ENCODE measurements at places on chromosomes 5 and 9.

DNA sequence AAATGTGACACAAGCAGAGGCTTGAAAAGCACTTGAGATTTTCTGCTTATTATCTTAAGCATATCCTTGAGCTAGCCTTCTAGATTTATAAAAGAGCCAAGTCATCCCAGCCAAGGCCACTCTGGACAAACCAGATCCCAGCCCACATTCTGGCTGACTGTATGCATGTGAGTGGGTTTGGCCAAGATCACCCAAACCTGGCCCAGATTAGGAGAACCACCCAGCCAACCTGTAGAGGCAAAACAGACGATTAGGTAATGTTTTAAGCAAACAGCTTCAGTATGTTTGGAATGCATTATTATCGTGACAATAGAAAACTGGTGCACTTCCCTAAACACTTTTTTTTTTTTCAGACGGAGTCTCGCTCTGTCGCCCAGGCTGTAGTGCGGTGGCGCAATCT, 151.9 kb downstream of the SPATA31D1 start:
- DNase-seq = no peak

- DNase-seq = no peak
These were observed 4.1 kb downstream of the NR6A1 start for GRCh38 chr9:124766815-124767554.

DNA sequence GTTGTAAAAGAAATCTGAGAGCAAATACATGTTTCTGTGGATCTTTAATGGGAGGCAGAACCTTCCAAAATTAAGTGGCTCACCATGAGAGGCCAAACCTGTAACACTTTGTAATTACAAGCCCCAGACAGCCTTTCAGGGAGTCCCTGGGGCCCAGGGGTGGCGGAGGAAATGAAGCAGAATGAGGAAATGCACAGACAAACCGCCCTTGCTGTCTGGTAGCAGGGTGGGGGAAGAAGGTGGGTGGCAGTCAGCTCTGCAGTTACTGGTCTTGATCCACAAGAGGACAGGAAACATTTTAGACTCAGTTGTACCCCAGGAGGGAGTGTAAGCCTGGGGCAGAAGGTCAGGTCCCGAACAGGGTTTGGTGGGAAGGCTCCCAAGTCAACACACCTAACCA, 6.5 kb downstream of the ARL14EPL start:
- no peak for DNase-seq

- no peak for DNase-seq
These were observed 243.2 kb downstream of the FSTL4 start for GRCh38 chr5:133368916-133369783.

- no peak for DNase-seq
These were observed 13.6 kb upstream of the OLFM1 start for GRCh38 chr9:135073741-135074305.

- no peak for DNase-seq
These were observed 167.1 kb upstream of the SNX2 start for GRCh38 chr5:122607818-122608217.

DNA sequence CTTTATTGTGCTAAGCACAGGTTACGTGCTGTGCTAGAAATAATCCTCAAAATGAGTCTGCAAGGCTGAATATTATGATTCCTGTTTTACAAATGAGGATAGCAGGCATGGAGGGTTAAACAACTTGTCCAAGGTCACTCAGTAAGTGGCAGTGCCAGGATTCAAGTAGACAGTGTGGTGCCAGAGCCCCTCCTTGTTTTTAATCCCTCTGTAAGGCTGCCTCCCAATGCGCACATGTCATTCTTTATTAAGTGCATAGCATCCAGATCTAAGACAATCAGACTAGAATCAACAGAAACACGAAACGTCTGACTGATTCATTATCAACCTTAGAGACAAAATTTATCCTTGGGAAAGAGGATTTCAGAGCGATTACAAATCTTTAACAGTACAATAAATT, 199.6 kb downstream of the SMARCA2 start:
- no peak for DNase-seq

GRCh38 chr9:115111874-115112273, 6.1 kb downstream of the TNC start:
- DNase-seq = no peak

DNA sequence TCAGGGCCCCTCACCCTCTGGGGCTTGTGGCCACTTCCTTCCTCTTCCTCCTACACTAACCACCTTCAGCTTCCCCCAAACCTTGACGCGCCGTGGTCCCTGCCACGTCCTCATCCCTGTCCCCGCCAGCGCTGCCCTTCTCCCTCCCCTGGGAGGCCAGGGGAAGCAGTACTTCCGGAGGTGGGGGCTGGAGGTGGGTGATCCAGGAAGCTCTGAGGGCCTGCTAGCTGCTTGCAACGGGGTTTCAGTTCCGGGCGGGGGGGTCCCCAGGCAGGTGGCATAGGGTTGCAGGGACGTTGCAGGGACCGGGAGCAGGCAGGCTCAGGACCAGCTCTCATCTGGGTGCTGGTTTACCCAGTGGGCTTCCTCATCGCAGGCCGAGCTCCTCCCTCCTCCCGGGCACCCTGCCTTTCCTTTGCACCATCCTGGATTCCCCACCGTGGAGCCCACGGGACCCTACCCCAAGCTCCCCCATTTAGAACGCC, 70.0 kb downstream of the RXRA start:
- DNase-seq = no peak

DNA sequence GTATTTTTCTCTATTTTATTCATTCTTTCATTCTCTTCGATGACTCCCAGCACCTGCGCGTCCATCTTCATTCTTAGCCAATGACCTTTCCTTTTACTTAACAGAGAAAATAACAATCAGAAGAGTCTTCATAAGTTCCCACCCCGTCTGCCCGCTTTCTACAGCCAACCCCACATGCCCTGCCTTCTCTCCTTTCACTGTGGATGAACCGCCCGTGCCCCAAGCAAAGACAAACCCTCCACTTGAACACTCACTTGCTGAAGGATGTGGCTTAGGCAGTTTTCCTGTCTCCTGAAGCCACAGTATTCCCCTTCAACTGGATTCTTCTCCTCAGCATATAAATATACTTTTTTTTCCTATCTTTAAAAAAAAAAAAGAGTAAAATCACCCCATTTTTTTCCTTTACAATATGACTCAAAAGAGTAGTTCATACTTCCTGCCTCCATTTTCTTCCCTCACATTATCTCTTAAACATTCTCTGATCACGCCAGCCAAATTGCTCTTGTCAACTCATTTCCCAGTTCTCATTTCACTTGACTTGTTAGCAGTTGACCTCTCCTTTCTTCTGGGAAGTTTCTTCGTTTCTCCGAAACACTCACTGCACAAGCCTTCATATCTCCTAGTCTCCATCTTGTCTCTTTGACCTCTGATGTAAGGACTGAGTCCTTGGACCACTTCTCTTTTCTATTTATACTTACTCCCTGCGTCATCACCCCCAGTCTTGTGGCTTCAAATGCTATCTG, 11.1 kb downstream of the NIPSNAP3B start:
- DNase-seq = no peak

DNA sequence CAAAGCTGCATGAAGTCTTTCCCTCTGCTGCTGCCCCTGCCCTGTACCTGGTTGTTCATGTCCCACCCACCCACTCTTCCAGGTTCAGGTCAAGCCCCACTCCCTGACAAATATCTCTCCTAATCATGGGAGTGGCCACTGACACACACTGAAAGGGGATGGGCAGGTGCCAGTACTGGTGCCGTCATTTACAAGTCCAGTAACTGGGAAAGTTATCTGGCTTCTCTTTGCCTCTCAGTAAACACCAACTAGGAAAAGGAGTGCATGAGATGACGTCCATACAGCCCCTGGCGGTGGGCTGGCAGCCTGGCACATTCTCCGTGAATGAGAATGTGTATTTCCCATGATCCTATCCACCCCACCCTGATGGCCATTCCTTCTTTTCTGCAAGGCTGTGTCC, 225.2 kb downstream of the FSTL4 start:
- DNase-seq = no peak

DNA sequence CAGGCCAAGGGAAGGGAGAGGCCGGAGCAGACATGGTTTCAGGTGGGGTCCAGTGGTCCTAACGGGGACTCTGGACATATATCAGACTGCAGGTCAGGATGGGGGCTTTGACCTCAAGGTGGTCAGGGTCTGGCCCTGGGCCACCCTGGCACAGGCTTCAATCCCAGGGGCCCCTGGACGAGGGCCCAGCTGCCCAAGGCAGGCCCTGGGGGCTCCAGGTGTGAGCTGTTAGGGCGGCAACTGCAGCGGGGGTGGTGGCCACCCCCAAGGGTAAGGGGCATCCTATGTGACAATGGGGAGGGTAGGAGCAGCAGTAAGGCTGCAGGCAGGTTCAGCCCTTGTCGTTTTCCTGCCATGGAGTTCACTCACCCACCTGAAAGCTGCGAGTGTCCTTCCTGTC, 45.4 kb upstream of the CLPTM1L start:
- no peak for DNase-seq

DNA sequence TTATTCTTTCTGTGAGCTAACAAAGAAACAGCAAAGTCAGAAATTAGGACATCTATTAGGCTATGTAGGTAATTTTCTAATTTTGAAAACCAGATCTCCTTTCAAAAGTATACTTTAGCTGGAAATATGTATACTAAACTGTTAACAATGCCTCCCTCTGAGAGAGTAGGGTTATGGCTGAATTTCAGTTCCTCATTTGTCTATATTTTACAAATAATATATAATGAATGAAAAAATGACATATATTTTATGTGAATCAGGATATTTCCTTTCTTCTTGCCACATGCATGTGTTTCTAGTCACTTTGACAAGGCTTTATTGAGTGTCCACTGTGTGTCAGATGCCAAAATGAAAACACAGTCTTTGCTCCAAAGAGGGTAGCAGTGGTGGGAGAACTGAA, 15.4 kb downstream of the HACD4 start:
- no peak for DNase-seq

DNA sequence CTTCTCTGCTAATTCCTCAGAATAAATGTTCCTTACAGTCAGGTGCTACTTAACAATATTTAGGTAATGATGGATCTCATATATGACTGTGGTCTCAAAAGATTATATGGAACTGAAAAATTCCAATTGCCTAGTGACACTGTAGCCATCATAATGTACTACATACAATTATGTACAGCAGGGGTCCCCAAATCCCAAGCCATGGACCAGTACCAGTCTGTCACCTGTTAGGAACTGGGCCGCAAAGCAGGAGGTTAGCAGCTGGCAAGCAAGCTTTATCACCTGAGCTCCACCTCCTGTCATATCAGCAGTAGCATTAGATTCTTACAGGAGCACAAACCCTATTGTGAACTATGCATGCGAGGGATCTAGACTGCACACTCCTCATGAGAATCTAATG, 69.6 kb downstream of the NR2F1-AS1 start:
- DNase-seq = no peak

- DNase-seq = no peak
These were observed 53.7 kb downstream of the SYK start for GRCh38 chr9:90855208-90855902.

DNA sequence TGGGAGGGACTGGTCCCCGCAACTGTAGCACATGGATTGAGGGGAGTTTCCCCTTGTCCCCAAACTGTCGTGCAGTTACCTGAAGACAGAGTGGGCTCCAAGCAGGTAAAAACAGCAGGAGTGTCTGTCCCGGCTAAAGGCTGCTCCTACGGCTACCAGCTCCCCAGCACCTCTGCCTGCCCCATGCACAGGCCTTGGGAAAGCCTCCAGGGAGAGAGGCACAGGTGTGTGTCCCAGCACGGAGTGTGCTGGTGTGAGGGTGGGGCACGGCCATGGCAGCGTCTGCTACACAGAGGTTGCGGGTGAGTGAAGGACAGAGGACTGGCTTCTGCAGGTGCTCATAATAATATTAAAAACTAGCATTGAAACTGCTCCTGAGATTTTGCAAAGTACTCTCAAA, 30.4 kb downstream of the STC2 start:
- DNase-seq = no peak

DNA sequence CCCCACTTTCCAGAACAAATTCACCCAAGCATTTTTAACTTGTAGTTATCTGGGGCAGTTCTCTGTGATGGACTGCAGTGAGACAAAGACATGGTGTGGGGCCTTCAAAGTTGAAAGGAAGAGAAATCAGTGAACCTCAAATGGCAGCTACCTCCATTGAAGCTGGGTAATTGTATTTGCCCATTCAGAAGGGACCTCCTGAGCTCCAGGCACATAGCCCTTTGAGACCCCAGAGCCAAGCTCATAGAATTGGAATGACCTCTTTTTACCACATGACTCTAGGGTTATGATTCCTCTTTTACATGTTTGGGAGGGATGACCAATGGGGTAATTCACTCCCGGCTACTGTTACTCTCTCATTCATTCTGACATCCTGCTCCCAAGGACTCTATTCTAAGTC, 368.4 kb upstream of the ITGA1 start:
- DNase-seq = no peak

DNA sequence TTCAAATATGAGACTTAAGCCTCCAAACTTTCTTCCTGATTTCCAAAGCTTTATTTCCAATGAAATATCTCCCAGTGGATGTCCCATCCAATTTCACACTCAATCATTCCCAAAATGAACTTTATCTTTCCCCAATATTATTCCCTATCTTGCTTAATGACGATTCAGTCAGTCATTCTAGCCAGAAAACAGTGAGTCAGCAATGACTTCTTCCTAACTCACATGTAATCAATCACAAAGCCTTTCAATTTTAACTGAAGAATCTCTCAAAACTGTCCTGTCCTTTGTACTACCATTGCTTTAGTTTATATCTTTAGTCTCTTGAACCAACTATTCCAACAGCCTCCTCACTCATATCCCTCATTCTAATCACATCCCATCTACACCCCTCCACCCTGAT, 34.9 kb downstream of the NSA2 start:
- peak; percentile 14 for DNase-seq

DNA sequence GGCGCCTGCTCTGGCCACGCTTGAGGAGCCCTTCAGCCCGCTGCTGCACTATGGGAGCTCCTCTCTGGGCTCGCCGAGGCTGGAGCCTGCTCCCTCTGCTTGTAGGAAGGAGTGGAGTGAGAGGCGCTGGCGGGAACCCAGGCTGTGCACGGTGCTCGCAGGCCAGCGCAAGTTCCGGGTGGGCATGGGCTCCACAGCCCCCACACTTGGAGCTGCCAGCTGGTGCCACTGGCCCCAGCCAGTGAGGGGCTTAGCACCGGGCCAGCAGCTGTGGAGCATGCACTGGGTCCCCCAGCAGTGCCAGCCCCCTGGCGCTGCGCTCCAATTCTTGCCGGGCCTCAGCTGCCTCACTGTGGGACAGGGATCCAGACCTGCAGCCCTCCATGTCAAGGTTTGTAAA, 122.1 kb upstream of the CD180 start:
- DNase-seq = no peak

DNA sequence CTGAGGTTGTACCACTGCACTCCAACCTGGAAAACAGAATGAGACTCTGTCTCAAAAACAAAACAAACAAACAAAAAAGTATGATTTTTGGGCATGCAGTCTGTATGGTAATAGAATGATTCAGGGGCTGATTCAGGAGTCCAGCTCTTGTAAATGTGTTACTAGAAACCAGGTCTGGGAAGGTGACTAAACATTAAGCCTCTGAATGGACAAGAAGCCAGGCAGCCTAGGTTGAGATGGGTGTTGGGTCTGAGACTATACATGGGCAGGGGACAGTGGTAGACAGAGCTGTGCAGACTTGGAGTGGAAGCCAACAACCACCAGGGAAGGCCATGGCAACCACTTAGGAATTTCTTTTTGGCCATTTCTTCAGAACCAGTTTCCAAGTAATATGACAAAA, 64.9 kb upstream of the TLE1 start:
- no peak for DNase-seq

GRCh38 chr9:18114559-18115475, 359.1 kb upstream of the ADAMTSL1 start:
- DNase-seq = no peak

All from EL (cell line).